ENCODE measurements at places on chromosomes 7 and 10.

- no peak for DNase-seq
Observed at GRCh38 chr7:99267841-99268576, 4.6 kb upstream of the MYH16 start.

DNA sequence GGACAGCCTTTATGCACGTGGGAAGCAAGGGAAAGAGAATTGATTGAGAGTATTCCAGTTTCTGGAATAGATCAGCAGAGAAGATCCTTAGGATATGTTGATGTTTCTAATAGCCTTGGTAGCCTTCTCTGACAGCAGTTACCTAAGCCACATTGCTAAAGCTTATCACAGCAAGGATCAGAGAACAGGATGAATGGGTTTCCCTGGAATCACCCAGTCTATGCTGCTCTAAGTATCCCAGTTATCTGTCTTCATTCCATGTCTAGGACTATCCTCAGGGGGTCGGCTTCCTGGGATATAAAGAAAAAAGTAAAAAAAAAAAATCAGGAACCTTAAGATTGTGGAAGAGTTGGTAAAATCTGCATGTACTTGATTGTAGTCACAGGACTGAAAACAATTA lies 352.0 kb upstream of the AKR1E2 start:
- DNase-seq, result no peak

DNA sequence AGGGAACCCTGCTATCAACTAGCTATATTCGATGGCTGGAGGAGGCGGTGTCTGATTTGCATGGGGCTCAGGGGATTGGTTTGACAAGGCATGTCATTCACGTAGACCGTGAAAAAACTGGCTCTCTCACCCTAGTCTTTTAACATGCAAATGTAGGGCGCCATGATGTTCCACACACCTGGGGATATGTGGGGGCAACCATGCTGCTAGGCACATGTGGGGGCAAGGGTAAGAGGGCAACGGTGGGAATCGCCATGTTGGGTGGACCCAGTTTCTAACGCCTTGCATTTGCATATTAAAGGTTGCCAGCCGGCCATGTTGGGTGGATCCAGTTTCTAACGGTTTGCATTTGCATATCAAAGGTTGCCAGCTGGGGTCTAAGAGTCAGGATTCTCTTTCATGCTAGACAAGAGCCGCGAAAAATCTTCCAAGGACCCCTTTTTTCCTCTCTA lies 419.2 kb upstream of the NFE2L3 start:
- no peak for DNase-seq

GRCh38 chr10:69292459-69292858 lies 14.2 kb downstream of the HK1 start:
- no peak for DNase-seq

GRCh38 chr10:27614776-27615175 lies 110.7 kb downstream of the RAB18 start:
- DNase-seq, result no peak

DNA sequence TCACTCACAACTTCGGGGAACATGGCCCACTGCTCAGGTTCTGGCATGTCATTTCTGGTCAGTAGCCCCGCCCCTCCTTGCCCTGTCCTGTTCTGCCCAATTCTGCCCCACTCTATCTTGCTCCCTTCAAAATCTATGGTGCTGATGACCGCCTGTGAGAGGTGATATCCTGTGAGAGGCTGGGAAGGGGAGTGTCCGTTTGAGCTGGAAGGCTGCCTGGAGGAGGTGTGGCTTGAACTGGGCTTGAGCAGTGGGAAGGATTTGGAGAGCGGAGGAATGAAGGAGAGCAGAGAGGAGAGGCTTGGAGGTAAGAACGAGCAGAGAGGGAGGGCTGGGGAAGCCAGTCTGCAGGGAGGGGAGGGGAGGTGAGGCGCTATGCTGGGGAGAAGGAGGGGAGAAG lies 145.3 kb downstream of the RPS24 start:
- DNase-seq, result no peak
